ENCODE measurements at places on chromosomes 6 and 20.

DNA sequence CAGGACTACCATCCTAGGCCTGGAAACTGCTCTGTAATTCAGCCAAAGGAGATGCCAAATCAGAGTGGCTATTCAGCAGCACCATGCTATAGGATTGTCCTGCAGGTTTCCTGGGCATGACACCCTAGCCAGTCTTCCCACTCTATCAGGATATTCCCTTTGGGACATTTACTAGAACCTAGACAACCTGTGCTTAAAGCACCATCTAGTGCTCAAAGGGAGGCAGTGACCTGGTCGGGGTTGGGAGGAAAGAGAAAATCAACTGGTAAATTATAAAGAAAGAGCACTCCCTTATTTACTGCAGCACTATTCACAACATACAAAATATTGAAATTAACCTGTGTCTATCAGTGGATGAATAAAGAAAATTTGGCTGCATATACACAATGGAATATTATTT, 67.2 kb upstream of the SMLR1 start:
- DNase-seq: peak; percentile 49

- peak; percentile 3 for DNase-seq
These were observed 12.9 kb upstream of the WFDC2 start for GRCh38 chr20:45456632-45457031.

GRCh38 chr6:34020278-34020677, 125.6 kb downstream of the GRM4 start:
- no peak for DNase-seq

DNA sequence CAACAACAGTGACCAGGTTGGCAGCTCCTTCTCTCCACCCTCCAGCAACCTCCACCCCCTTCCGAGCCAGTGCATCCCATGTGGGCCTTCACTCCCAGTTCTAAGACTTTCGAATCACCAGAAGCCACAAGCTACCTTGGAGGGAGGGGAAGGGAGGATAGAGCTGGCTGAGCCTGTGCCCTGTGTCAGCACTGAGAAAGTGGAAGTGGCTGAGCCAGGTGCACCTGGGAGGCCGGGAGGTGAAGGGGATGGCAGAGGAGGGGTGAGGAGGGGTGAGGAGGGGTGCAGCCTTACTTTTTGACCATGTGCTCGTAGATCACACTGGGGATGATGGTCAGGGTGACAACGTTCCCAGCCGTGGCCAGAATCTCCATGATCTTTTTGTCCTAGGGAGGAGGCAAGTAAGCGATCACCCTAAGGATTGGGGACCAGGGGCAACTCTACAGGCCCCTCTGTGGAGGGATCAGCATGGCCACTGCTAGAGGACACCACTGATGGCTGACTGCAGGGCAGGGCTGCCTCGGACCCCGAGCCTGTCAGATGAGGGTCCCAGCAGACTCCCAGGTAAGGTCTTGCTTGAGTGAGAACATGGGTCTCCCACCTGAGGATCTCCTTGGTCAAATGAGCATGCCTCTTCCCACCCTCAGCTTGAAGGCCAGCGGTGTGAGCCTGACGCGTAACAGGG, 18.3 kb downstream of the SDCBP2 start:
- DNase-seq: no peak

DNA sequence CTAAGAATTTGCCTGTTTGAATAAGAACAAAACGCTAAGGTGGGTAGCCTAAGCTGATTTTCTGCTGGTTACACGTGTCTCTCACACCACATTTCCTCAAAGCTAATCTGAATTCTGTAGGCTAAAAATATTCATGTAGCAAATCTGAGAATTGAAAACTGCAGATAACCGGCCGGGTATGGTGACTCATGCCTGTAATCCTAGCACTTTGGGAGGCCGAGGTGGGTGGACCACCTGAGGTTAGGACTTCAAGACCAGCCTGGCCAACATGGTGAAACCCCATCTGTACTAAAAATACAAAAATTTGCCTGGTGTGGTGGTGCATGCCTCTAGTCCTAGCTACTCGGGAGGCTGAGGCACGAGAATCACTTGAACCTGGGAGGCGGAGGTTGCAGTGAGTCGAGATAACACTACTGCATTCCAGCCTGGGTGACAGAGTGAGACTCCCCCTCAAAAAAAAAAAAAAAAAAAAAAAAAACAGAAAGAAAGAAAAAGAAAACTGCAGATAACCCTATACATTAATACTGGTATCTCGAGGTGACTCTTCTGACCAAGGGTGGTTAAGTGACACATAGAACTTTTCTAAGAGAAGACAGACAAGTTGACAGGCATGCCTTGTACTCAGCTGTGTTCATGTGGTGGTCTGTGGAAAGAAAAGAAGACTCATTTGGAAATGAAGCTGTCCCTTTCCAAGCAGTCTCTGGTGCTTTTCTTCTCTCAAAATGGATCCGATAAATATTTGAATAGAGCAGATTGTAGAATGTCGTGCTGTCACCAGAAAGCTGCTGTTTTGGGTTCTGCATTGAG, 24.7 kb upstream of the ASXL1 start:
- DNase-seq: no peak

- DNase-seq: no peak
These were observed 185.5 kb upstream of the ECI2 start for GRCh38 chr6:4320860-4321259.

GRCh38 chr6:102022803-102023202, 629.3 kb downstream of the GRIK2 start:
- DNase-seq: no peak

DNA sequence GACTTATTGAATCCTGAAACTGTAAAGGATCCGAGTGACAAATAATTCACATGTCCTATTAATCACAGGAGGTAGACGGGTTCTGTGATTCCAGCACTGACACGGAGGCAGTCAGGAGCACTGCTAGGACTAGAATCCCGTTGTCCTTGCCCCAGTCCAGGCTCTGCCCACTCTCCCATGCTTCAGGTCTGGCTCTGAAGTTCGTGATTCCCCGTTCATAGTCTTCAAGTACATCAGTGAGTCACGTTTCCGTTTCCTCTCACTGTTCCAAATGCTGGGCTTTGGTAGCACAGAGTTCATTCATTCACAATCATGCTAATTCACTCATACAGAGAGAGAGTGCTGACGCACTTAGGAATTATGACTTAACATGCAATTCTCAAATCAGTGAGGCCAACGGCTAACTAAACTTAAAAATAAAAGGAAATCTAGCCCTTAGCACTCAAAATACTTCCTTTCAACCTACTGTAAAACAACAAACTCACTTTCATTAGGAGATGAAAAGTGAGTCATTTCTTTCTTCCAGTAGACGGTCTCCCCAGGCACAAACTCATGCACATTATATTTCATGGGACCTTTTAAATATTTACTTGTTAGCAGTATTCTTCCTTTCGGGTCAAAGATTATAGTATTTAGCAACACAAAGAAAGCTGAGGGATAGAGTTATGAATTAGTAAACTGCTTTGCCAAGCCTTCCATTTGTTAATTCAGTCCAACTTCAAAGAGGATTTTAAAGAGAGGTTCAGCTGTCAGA, 94.0 kb upstream of the NHSL1 start:
- no peak for DNase-seq

DNA sequence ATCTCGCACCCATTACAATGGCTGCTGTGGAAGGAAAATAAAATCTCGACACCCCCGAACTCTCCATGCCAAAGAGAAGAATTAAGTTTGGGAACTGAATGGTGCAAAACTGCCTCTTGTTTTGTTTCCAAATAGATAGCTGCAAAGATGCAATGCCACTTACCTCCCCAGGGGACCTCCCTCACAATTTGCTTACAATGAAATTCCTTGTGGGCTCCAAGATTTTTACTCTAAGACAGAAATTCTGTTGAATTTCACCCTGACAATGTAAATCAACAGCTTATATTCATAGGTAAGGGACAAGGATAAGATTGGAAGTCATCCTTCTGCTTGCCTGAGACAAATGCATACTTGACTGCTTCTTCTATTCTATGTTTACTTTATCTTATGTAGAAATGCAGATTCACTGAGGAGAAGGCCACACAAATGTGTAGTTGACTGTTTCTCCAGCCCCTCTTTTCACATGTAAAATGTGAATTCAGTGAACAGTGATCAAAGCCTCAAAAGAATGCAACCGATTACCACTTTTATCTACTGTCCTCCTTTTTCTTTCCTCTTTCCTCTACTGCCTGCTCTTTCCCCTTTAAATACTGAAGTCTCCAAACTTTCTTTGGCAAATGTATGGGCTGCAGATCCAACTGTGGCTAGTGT, 36.6 kb downstream of the ADGRF4 start:
- DNase-seq: no peak

GRCh38 chr20:50571466-50571865, 61.3 kb downstream of the PTPN1 start:
- DNase-seq: no peak

DNA sequence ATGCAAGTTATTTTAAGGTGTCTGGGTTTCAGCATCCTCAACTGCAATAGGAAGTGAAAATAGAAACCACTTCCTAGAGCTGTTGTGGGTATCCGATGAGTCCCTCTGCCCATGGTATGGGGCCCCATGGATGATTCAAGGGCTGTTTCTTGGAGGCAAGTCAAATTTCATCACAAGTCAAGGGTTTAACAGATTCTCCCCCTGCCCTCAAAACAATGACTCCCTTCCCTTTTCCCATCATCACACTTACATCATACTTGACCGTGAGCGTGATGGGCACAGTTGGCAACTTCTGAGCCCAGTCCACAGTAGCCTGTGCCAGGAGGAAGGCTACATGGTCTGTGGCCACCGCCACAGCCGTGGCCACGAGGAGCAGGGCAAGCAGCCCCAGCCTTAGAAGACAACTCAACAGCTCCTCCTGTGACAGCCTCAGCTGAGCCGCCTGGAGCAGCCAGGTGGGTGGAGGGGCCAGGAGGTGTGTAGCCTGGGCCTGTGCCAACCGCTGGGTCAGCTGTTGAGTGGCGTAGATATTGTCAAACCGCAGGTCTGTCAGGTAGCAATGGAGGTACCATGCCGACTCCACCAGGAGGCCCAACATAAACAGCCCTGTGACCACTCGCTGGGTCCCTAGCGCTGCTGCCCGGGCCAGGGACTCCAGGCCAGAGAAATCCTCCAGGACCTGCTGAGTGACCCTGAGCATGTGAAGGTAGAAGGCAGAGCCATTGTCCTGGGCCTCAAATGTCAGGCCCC, 5.2 kb downstream of the OCSTAMP start:
- no peak for DNase-seq

DNA sequence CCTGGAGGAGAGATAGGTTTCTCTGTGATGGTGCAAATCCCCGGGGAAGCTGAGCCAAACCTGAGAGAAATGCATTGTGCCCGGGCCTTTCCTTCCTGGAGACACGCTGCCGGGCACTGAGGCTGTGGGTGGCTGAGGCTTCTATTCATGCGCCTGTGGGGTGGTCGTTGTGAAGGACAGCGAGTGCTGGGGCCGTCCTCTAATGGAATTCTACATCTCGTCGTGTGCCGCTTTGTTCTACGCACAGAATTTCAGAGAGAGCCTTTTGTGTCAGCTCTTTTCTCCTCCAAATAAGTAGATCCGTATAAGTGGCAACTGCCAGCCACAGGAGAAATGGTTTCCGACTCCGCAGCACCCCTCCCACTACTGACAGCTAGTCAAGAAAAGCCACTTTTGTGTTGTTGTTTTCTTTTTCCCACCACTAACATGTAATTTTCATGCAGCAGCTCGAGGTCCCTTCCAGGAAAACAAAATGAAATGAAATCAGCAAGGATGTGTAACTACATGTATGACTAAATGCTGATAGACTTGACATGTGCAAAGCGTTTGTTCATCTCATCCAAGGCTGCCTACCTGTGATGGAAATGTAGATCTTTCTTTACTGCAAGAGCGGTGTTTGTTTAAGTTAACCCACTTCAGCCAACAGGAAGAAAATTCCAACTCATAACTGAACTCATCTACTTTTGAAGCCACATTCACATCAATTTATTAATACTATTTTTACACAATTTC, 26.4 kb upstream of the PXDC1 start:
- DNase-seq: no peak

- peak; percentile 31 for DNase-seq
These were observed 46.4 kb upstream of the LAMP5 start for GRCh38 chr20:9467995-9468394.

DNA sequence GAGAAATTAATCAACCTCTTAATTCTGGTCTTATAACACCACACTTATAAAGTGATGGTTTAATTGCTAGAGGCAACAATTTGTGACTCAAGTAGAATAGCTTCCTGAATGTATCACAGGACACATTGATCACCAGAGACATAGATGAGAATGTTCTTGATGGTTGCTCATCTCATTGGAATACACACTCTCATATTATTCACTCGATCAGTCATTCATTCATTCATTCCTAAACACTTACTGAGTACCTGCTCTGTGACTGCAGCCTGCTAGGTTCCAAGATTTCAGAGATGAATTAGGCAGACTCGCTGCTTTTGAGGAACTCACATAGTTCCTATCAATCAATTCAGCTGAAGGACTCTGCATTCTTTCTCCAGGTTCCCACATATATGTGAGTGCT, 365.1 kb upstream of the SOX4 start:
- no peak for DNase-seq

DNA sequence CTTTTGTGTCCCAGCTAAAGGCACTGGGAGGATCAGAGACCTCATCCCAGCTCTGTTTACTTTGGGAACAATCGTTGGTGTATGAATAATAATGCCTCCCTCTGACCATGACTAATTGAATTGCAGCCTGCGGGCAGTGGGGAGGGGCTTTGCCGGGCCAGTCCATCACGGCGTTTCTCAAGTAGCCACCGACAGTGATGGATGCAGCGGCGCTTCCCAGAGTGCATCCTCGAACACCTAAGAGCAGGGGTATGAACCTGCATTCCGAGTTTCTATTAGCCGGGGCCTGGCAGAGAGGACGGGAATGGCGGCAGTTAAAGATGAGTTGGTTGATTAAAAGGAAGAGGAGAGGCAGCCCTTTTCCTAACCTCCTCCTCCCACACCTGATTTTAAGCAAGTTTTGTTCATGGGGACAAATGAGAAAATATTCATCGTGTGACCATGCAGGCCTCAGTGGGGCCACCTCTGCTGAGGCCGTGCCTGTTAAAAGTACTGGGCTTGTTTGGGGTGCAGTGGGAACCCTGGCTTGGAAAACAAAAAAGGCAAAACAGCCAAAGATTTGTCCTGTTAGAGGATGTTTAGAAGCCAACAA, 154.1 kb downstream of the FOXA2 start:
- DNase-seq: no peak

GRCh38 chr6:110419028-110419739, 3.8 kb upstream of the DDO start:
- DNase-seq: no peak

- no peak for DNase-seq
These were observed 55.9 kb downstream of the ATXN1 start for GRCh38 chr6:16705081-16705993.

DNA sequence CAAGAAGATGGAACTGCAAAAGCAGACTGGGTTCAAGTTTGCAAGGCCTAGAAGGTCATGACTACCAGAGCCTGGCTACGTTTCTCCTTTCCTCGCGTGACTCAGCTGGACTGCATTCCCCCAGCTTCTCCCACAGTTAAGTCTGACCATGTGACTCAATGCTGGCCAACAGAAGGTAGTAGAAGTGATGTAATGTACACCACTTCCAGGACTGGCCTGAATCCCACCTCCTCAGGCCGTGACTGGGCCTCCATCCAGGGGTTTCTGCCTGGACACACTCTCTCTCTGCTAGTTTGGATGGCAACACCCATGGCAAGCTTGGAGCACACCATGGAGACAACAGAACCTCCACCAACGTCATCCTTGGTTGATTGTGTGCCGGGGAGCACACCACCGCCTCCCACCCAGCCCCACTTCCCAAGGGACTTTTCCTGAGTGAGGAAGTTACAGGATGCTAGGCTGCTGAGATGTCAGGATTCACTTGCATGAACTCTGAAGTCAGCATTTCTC, 112.0 kb upstream of the CDYL start:
- DNase-seq: no peak
